A549 (cell line): ENCODE measurements at places on chromosomes 3 and 15.

- no peak for DNase-seq
Measured at GRCh38 chr3:26964836-26965235, 342.3 kb downstream of the LRRC3B start.

- DNase-seq, result no peak
Measured at GRCh38 chr15:78789615-78790014, 21.6 kb downstream of the ADAMTS7 start.

DNA sequence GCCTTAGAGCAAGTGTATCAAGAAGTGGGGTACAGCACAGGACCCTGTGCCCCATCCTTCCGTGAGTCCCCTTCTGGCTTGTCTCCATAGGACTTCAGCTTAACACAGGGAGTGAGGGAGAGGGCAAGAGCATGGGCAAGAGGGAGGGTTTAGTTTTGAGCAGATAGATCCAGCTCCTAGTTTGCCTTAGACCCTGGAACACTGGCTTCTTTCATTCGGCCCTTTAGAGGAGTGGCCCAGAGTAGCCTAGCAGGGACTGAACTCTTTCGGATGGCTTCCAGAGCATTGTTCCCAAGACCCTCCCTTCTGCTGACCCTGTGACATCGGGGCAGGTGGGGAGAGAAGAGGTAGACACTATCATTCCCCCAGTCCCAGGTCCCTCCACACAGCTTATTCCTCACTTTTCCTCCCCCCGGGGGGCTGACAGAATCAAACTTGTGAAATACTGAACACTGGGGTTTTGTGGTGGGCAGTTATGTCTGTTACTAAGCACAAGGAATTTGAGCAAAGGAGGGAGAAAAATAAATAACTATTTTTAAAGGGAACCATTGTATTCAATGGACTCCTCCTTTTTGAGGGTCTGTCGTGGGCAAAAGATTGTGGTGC is 289.6 kb upstream of the C2CD4B start:
- DNase-seq, result no peak

DNA sequence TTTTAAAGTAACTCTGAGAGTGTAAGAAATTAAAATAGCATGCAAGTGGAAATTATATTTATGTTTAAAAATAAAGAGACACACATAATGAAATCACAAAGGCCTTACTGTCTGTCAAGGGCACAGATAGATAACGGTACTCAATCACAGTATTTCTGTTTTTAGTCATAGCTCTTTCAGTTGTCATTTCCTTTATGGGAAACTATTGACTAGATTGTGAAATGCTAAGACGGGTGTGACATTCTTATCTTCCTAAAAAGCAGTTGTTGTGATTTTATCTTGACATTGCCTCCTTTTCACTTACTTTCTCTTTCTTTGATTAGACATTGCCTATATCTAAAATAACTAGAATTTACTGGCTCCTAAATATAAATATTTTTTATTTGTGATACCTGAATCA is 100.1 kb upstream of the PLSCR5 start:
- DNase-seq, result no peak

DNA sequence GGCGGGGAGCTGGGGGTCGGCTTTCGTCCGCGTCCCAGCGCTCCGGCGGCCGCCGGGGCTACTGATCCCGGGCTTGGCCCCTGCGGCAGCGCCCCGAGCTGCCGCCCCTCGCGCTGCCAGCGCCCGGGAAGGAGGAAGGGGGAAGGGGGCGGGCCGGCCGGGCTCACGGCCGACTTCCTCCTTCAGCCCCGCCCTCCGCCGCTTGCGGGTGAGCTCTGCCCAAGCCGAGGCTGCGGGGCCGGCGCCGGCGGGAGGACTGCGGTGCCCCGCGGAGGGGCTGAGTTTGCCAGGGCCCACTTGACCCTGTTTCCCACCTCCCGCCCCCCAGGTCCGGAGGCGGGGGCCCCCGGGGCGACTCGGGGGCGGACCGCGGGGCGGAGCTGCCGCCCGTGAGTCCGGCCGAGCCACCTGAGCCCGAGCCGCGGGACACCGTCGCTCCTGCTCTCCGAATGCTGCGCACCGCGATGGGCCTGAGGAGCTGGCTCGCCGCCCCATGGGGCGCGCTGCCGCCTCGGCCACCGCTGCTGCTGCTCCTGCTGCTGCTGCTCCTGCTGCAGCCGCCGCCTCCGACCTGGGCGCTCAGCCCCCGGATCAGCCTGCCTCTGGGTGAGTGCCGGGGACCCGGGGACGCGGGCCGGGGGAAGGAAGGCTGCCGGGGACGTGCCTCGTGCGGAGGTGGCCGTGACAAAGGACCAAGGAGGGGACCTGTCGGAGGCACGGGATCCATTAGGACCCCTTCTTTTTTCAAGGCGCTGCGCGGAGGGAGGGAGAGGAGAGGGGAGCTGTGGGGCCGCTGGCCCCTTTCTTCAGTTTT is at the start of gene SEMA4B:
Gene SEMA4B, plus strand, starts transcription at position 201 of the 814 bp plus-strand sequence. Its CDS starts 249 bp downstream, at position 450.
- DNase-seq, result peak; percentile 92

- DNase-seq, result peak; percentile 47
Measured at GRCh38 chr3:36944641-36945270, at the start of gene TRANK1. Gene TRANK1, minus strand, starts transcription at chr3:36945054. Its CDS starts 245 bp downstream, at chr3:36944809.
